ENCODE measurements at places on chromosomes 3 and 15. TPM values are rescaled to one million over a fixed set of nuclear protein-coding genes. Genes with fewer than 3 reads are reported as not detected.

Gene BLM
- total RNA-seq = 4.8 TPM

Gene P2RY12
- under 0.01 TPM for total RNA-seq

Gene FETUB
- total RNA-seq = not detected

Gene GPR160
- total RNA-seq = under 0.01 TPM

Gene ACY1
- total RNA-seq = 37.7 TPM

Gene POLQ
- total RNA-seq = 6.4 TPM

Gene SAMMSON
- total RNA-seq = not detected

Gene CEMIP
- 131 TPM for total RNA-seq

Gene DZIP1L
- 51.5 TPM for total RNA-seq

Gene CD96
- total RNA-seq = 0.32 TPM

Gene ISL2
- total RNA-seq = 0.64 TPM

Gene CYP1A2
- not detected for total RNA-seq

Gene BNC1
- 5.2 TPM for total RNA-seq

Gene SLTM
- 66.7 TPM for total RNA-seq

Gene C15orf62
- total RNA-seq = under 0.01 TPM

Gene SAXO2
- 1.6 TPM for total RNA-seq

Gene ALDH1A3
- 42.7 TPM for total RNA-seq

Gene ARGFX
- not detected for total RNA-seq

Gene C3orf38
- total RNA-seq = 33.2 TPM

Gene SLC15A2
- under 0.01 TPM for total RNA-seq

Gene ST3GAL6
- total RNA-seq = 5.2 TPM

Gene CACNA1D
- total RNA-seq = under 0.01 TPM

Gene FRMD5
- 1.3 TPM for total RNA-seq

Measured in fibroblast of villous mesenchyme (primary cell).